ENCODE measurements at places on chromosomes 4 and X.

- DNase-seq = no peak
Measured at GRCh38 chrX:3244203-3244743, 102.2 kb downstream of the MXRA5 start.

GRCh38 chr4:161466316-161466715 lies 697.5 kb downstream of the FSTL5 start:
- no peak for DNase-seq

DNA sequence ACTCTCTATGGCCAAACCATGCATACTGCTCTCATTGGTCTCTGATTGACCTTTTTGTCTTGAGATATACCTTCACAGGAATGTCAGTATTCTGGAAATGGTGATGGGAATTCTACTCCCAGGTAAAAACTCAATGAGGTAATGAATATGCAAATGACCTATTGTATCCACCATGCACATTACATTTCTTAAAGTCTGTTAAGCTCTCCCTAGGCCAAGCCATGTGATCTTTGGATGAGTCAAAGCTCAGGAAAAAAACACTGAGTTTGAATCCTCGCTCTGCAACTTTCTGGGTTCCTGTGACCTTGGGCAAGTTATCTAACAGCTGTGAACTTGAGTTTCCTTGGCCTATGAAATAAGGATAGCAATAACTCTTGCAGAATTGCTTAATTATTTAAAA lies 175.4 kb downstream of the PPP1R2C start:
- DNase-seq = no peak

- DNase-seq = no peak
Measured at GRCh38 chr4:115293093-115293462, 179.7 kb upstream of the NDST4 start.

- DNase-seq = no peak
Measured at GRCh38 chr4:183286590-183287308, 33.3 kb downstream of the CLDN22 start.

GRCh38 chr4:87179751-87180150 lies 40.7 kb downstream of the KLHL8 start:
- DNase-seq = no peak

- DNase-seq = no peak
Measured at GRCh38 chr4:137892134-137892533, 350.0 kb downstream of the SLC7A11 start.

GRCh38 chr4:122533841-122534240 lies 77.3 kb upstream of the IL2 start:
- DNase-seq = no peak

All from Ammon's horn (tissue), 1 donor.